AG09309 (cell line): ENCODE measurements at places on chromosomes 12 and 14.

DNA sequence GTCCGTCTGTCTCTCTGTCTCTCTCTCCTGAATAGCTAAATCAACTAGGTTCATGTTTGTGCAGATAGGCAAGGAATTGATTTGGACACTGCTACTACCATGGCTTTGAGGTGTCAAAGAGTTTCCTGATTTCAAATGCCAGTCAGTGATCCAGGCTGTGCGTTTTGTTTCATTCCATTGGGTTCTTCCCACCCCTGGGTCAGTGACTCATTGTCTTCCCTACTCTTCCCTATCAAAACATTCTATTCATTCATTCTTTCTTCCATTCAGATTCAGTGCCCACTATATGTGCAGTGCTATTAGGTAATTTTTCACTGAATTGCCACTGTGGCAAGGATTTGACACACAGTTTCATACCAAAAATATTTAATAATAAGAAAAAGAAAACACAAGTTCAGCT lies 50.4 kb downstream of the RPH3A start:
- no peak for DNase-seq

GRCh38 chr12:67107751-67108269 lies 161.3 kb upstream of the CAND1 start:
- DNase-seq: no peak

- no peak for DNase-seq
These were observed 28.9 kb upstream of the PPM1A start for GRCh38 chr14:60220084-60220483.

DNA sequence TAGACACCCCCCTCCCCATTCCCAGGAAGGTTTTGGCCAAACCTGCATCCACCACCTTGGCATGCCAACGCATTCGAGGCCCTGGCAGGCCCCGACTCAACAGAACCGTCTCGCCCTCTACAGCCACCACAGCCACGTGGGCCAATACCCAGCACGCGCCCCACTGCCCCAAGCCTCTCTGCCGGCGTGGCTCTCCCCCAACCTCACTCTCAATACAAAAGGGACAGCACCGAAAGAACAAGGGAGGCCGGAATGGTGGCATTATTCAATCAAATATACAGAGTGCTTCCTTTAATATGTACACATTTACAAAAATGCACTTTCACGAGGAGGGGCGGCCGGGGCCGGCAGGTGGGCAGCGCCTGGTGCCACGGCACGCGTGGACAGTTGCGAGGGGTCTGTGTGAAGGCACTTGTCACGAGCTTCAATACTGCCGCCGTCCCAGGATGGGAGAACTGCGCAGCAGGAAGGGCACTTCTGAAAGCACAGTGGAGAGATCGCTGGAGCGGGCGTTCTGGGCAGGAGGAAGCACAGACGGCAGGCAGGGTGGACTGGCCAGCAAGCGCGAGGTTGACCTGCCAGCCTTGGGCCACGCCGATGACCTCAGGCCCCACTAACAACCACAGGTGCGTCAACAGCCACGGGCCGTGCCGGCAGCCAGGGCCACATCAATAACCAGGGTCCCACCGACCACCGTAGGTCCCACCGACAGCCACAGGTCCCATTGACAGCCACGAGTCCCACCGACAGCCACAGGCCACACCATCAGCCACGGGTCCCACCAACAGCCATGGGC lies 26.9 kb downstream of the JAG2 start:
- no peak for DNase-seq

- peak; percentile 23 for DNase-seq
These were observed 87.0 kb downstream of the SEC23A start for GRCh38 chr14:39015964-39016577.

DNA sequence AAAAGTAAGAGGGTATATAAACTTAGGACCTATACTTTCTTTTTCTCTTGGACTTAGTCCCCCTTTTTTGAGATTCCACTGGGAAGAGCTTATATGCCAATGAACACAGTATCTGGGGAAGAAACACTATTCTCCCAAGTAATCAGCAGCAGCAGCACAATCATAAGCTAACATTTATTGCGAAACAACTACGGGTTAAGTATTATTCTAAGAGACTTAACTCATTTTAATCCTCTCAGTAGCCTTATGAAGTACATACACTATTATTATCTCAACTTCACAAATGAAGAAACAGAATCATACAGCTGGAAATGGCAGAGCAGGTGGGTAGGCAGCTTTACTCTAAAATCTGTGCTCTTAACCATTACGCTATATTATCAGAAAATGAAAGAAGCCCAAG lies 27.9 kb downstream of the BAZ2A start:
- no peak for DNase-seq

- no peak for DNase-seq
These were observed 8.7 kb downstream of the HDAC7 start for GRCh38 chr12:47811072-47811396.

DNA sequence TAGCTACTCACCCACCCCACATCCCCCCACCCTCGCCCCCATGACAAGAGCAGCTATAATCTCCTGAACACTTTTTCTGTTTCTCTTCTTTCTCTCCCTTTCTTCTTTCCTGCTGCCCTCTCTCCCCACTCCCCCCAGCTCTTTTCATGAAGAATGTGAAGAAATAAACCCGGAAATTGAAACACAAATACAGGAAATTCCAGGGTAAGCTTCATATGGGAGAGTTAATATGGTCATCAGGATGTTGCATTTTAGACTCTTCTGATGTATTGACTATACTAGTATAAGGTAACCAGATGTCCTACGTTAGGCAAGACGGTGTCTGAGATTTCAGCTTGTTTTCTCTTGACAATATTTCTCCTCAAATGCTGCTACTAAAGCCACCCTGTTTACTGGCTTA lies 41.6 kb upstream of the LRIG3 start:
- DNase-seq: no peak

- DNase-seq: peak; percentile 17
These were observed 52.0 kb downstream of the KLRG1 start for GRCh38 chr12:9041321-9041720.

- no peak for DNase-seq
These were observed 537.3 kb downstream of the TMTC2 start for GRCh38 chr12:83224012-83224411.

DNA sequence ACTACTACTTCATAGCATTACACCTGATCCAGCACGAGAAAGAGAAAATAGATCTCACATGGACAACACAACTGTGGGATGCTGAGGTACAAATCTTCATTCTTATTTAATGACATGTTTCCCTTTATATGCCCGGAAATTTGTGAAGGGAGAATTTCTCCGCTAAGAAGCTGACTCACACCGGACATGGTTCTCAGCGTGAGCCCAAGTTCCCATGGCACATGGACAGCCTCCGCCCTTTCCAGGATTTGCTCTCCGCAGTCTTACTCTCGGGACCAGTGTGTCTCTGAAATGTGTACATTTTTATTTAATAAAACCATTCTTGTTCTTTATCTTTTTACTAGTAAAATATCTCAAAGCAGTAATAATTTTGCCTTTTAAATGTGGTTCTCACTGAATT lies 1154.8 kb downstream of the TMEM121 start:
- DNase-seq: no peak

GRCh38 chr12:6923003-6923732 lies 4.6 kb upstream of the ATN1 start:
- no peak for DNase-seq

DNA sequence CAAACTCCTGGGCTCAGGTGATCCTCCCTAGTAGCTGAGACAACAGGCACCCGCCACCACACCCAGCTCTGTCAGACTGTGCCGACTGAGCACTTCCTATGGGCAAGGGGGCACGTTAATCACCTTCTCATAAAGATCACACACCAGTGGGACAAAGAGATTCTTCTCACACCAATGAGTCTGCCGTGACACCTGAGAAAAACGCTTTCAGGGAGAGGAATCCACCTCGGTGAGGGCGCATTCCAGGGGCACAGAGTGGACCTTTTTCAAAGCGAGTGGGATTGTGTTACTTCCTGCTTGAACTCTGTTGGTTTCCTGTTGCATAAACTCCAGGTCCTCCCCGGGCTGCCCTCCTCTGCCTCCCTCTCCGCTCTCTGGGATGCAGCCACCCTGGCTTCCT lies 17.5 kb upstream of the SCARB1 start:
- DNase-seq: no peak

GRCh38 chr14:58833634-58834378 lies 196.0 kb downstream of the DACT1 start:
- DNase-seq: no peak

GRCh38 chr14:56694609-56695008 lies 115.0 kb downstream of the TMEM260 start:
- DNase-seq: no peak

- no peak for DNase-seq
These were observed 3.2 kb upstream of the BCL11B start for GRCh38 chr14:99275222-99275584.

- no peak for DNase-seq
These were observed 8.0 kb downstream of the LGMN start for GRCh38 chr14:92740440-92740839.

DNA sequence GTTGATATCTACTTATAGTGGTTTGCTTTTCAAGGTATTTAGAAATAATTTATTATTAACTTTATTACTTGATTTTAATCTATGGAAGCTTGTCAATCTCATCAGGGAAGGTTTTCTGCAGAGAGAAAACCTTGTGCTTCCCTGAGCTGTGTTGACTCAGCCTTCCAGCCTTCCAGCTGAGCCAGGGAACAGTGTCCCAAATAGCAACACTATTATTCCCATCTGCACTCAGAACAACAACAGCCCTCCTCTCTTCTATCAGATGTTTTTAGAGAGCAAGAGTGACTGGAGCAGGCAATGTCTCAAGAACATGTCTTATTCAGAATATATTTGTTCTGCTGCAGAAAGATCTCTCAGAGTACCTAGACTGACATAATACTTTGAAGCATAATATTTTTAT lies 389.9 kb upstream of the GARIN6 start:
- DNase-seq: no peak

DNA sequence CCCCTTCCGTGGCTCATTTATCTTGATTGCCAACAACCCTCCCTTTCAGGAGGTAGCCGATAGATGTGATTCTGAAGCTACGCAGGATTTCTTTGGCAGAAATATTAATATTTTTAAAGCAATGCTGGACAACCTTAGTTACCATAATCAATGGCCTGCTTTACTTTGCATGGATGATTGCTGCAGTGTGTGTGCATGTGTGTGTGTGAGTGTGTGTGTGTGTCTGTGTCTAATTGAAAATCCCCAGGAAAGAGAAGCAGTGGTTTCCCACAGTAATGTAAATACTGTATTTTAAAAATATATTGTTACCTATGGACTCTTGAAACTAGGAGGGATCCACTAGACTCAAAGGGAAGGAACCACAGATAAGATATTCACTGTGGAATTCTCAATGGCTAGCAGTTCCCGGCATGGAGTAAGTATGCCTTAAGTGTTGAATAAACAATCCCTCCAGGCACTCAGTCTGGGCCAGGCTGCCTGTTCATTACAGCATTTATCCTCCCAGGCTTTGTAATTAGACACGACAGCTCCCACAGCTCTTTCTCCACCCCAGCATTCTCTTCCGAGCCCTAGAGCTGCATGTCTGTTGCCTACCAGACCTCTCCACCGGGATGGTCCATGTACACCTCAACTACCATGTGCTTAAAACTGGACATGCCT lies 22.5 kb upstream of the C14orf132 start:
- DNase-seq: no peak

DNA sequence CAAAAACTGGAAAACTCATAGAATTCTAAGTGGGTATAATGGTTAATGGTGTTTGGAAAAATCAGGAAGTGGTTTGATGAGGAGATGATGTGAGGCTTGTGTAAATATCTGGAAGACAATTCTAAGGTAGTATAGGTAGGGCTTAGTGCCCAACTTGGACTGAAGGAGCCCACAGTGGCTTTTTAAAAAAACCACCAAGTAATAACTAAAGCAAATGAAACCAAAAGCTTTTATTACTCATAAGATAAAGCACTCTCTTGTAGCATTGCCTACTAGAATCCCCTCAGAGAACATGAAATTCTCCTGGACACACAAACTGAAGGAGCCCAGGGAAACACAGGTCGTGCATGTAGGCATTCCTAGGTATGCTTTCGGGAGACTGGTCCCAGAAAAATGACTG lies 324.5 kb downstream of the NELL2 start:
- no peak for DNase-seq

DNA sequence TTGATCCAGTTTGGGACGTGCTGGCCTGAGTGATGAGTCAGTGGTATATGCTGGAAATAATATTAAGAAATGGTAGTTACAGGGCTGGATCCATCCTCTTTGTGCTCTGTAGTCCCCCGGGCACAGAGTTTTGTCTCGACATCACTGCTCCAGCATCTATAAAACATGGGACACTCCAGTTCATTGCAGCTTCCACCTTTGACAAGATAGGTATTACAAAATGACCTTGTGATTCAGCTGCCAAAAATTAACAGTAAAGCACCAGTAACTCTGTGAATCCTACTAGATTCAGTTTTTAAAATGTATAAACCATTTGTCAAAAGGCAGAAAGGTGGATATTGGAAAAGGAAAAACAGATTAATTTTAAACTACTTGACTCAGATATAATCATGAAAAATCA lies 14.6 kb upstream of the GNG2 start:
- no peak for DNase-seq

DNA sequence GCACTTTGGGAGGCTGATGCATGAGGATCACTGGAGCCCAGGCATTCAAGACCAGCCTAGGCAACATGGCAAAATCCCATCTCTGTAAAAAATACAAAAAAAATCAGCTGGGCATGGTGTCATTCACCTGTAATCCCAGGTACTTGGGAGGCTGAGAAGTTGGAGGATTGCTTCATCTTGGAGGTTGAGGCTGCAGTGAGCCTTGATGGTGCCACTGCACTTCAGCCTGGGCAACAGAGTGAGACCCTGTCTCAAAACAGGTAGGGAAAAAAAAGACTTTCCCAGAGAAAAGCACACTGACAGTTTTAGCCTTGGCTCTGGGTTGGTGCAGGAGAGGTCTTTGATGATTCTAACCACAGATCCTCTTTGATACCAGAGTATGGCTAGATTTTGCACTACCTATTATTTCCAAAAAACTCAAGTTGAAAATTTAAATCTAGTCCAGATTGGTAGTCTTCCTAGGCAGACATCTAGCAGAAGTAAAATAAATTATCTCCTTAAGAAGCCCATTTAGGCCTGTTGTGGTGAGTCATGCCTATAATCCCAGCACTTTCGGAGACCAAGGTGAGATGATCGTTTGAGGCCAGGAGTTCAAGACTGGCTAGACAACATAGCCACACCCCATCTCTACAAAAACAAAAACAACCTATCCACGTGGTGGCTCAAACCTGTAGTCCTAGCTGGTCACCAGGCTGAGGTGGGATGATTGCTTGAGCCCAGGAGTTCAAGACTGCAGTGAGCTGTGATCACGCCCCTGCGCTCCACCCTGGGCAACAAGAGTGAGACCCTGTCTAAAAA lies 18.6 kb downstream of the LARP4 start:
- no peak for DNase-seq

- no peak for DNase-seq
These were observed 83.3 kb downstream of the PUS7L start for GRCh38 chr12:43675048-43675904.

DNA sequence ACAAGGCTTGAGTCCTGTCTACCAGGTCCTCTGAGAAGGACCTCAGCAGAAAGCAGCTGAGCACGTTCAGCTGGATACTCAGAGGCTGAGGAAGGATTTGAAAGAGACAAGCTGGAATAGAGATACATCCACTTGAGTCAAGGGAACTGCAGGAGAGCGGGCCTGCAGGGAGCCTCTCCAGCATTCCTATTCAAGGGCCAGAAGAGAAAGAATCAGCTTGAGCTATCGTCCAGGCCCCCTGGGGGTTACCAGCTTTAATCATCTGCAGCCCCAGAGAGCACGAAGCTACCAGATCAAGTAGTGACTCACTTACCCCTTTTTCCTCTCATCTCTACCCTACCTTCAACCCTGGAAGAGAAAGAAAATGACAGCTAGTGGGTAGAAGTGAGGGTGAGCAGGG lies 80.9 kb downstream of the NDUFA12 start:
- no peak for DNase-seq

- DNase-seq: no peak
These were observed 140.9 kb downstream of the ESRRB start for GRCh38 chr14:76516884-76517283.
